ENCODE measurements at places on chromosomes 12 and 14.

GRCh38 chr12:110641521-110641920 lies 27.6 kb downstream of the TCTN1 start:
- no peak for DNase-seq

DNA sequence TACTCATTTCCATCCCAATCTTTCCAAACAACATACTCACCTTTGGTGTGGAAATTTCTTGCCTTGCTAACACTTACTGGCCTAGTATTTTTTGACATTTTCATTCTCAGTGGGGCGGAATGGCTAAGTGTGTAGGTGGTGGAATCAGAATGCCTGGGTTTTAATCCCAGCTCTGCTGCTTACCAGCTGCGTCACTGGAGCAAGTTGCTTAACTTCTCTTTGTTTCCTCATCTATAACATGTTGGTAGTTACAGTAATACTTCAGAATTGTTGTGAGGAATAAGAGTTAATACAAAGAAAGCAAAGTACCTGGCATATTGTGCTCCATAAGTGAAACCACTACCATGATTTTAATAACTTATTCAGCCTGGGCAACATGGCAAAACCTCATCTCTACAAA lies 3.0 kb upstream of the FAM177A1 start:
- no peak for DNase-seq

DNA sequence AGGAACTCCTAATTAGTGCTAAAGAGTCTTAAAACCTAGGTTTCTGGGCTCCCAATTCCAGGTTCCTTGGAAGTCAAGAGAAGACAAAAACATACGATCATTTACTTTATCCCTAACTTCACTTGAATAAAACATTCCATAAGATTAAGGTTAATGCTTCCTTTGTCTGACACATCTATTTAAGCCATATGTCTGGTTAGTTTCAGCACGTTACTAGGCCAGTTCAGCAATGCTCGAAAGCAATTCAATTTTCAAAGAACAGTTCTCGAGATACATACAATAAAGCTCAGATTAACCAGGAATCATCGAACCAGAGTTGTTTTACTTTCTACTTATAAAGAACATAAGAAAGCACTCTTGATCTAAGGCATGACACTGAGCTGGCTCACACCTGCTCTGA lies 68.0 kb upstream of the POC1B start:
- DNase-seq, result no peak

- no peak for DNase-seq
Measured at GRCh38 chr12:53299101-53299453, 418 bp upstream of the MYG1 start.

GRCh38 chr14:30864934-30865333 lies 9.4 kb upstream of the COCH start:
- no peak for DNase-seq

GRCh38 chr12:121398355-121398754 lies 1.6 kb upstream of the RNF34 start:
- no peak for DNase-seq

DNA sequence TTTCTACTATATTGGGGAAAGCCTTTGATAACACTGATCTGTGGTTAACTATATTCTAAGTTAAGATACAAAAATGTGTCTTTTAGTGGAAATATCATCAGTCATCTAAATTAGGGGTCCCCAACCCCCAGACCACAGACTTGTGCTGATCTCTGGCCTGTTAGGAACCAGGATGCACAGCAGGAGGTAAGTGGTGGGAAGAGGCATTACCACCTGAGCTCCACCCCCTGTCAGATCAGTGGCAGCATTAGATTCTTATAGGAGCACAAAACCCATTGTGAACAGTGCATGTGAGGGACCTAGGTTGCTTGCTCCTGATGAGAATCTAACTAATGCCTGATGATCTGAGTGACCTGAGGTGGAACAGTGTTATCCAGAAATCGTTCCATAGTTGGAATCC lies 28.3 kb upstream of the LIN7A start:
- DNase-seq, result no peak

DNA sequence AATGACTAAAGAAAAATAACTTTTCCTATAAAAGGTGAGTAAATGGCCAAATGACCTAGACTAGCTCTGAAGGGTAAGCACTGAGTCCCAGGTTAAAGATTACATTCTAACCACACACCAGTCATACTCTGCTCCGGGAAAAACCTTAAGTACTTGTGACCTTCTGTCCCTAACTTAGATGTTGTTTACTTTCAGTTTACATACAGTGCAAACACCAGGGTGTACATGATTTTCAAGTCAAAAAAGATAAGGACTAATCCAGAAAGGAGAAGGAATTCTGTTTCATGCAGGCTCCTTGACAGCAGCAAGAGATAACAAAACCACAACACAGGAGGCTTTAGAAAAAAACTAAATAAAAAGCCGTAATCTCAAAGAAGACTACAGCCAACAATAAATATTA lies 174.2 kb downstream of the PPM1H start:
- DNase-seq, result no peak

DNA sequence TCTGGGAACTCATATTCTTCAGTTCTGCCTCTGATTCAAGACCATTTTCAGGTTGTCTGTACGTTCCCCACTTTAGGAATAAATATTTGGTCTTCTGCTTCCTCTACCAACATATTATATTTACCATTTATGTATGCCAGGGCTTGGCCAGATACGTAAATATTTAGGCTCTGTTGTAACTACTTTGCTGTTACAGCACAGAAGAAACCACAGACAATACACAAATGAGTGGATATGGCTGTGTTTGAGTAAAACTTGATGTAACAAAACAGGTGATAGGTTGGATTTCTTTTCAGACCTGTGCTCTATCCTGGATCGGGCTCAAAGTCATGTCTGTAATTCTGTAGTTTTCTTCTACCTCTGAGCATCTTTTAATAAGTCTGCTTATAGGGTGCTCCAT lies 37.5 kb downstream of the RAP1B start:
- no peak for DNase-seq

GRCh38 chr12:16271062-16271461 lies 6.4 kb downstream of the SLC15A5 start:
- no peak for DNase-seq

GRCh38 chr12:2489275-2489674 lies 305.5 kb upstream of the FKBP4 start:
- DNase-seq, result no peak

GRCh38 chr14:76186308-76187027 lies 34.7 kb downstream of the GPATCH2L start:
- DNase-seq, result no peak

All from H54 (cell line).